ENCODE measurements at places on chromosomes 7 and 10.

DNA sequence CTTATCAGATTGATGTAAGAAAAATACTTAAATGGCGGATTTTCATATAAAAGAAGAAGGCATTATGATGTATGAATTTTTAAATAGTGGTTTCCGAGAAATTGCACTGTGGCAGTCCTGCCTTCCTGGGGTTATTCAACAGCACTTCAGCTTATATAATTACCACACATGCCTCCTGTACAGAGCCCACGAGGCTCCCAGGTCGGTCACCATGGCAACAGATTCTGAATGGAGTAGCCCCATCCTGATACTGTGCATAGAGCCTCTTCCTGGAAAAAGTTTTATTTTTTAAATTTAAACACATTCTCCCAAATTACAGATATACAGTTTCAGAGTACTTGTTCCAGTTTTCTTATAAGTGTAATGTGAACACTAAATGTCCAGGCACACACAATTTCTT, 15.9 kb upstream of the ASB4 start:
- DNase-seq = no peak

- DNase-seq = no peak
These were observed 6.0 kb downstream of the FXYD4 start for GRCh38 chr10:43377424-43377883.

DNA sequence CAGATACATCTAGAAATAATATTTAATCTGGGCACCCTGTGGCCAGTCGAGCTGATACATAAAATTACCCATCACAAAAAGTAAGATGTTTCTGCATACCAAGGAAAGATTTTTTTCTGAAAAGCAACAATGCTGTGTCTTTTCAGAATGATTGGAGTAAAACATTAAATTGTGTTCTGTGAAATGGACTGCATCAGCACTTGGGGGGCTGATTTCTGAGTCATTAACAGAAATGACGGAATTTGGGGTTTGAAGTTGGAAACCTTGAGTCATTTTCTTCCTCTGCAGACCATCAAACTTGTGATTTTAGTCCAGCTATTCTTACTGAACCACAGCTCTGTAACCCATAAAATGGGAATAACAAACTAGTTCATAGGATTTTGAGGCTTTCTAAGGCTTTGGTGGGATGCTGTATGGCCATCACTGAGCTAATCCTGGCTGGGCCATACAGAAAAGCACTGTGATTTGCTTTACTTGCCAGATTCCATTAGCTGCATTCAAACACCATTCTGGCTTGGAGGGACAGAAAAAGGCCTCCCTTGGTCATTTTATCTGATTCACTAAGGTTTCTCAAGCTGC, 739.4 kb upstream of the IGFBP3 start:
- DNase-seq = no peak

GRCh38 chr10:76113952-76114351, 682.5 kb downstream of the LRMDA start:
- DNase-seq = no peak

DNA sequence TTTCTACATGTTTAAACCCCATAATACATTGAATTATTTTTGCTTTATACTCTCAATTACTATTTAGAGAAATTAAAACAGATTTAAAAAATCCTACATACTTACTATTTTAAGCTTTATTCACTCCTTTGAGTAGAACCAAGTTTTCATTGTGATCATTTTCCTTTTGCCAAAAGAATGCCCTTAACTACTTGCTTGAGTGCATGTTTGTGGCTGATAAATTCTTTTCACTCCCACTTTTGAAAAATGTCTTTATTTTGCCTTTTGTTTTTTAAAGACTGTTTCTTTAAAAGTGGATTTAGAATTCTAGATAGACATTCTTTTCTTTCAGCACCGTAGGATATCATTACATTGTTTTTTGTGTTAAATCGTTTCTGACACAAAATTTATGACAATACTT, 22.3 kb upstream of the AGR3 start:
- no peak for DNase-seq

- DNase-seq = no peak
These were observed 62.0 kb downstream of the AKR1D1 start for GRCh38 chr7:138138244-138138643.

GRCh38 chr10:63066606-63067005, 66.5 kb upstream of the NRBF2 start:
- DNase-seq = no peak

DNA sequence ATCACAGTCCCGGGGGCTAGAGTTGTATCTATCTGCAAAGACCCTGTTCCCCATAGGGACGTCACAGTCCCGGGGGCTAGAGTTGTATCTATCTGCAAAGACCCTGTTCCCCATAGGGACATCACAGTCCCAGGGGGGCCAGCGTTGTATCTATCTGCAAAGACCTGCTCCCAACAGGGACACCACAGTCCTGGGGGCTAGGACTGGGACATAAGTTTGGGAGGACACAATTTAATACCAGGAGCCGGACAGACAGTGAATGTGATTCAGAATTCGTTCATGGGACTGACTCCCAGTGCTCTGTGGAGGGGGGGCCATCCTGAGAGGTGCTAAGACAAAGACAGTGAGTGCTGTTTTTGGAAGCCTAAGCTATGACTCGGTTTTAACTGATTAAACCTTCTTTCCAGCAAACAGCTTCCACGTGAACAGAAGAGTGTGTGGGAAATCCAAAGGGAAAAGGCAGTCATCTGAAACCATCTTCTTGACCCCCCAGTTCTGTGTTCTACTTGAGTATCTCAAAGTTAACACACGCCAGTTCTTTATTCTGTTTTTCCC, 153.0 kb downstream of the DIP2C start:
- no peak for DNase-seq

DNA sequence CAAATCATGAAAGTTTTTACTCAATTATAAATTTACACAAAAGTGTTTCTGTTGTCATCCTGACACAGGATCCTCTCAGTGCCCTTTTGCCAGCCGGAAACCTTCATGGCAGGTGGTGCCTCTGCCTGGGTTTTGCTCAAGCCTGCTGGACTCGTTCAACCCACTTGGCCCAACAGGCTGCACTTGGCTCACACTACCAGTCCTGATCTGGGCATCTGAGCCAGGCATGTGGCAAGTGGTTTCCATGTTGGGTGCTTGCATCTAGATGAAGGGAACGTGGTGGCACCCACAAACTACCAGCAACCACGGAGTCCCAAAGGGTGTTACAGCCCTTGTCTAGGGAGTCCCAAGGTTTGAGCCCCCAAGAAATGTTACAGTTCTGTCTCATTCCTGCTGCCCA, 162.3 kb upstream of the CSTF2T start:
- no peak for DNase-seq

DNA sequence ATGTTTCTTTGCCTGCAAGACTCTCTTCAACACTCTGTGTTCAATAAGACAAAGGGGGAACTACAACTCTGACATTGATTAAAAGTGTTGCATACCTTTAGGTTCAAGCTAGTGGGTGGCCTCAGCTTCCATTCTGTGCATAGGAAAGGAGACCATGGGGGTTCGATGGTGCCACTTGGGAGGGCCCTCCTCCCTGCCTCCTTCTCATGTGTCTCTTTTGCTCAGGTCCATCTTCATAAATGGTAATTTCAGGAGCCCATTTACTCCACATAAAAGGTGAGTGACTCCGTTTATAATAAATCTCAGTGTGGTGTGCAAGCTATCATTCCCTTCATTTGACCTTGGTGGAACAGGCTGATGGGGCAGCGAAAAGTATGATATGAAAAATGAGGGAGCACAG, 285.1 kb downstream of the LRMDA start:
- DNase-seq = no peak

DNA sequence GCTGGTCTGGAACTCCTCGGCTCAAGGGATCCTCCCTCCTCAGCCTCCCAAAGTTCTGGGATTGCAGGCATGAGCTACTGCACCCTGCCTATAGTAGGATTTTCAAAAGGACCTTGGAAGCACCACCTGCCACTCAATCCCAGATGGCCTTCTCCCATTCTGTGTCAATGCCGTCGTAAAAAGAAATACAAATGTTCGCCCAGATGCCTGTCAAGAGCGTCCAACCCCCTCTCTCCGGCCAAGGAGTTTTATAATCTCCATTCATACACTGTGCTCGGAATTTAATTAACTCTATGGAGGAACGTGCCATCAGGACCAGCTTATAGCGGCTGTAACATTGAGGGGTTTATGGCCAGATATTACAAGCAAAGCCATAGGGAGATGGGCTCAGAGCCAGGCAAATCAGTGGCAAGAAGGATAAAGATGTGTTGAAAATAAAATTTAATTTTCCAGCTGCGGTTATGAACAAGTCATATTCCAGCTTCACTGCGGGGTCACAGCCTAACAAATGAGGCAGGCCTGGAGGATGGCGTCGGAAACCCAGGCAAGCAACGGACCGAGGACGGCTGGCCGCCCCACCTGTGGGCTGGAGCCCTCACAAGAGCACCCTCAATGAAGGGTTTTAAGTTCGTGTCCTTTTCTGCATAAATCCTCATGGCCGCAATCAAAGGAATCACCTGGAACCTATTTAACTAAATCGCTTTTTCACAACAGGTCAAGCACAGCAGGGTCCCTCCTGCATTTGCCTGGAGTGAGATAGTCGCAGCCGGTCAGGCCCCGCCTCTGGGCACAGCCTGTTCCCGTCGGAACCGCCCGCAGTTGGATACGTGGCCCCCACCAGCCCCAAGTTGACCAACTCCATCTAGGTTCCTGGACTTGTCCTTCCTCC, 374.5 kb upstream of the FOXK1 start:
- no peak for DNase-seq

- no peak for DNase-seq
These were observed 238.6 kb upstream of the LRRN3 start for GRCh38 chr7:110852156-110852940.

DNA sequence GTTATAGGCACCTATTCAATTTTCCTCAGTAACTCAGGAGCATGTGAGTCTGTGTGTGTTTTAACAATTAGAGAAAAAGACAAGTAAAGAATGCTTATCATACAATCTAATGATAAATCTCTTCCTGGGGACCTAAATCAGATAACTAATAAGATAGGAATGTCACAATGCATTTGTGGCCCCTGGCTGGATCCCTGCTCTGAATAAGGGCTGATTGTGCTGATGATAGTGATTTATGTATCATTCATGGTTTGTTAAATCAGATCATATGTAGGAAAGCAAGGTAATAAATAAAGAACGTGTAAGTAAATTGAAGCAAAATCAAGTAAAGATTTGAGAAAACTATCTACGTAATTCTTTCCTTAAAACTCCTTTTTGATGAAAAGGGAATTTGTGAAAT, 145.9 kb downstream of the C7orf25 start:
- DNase-seq = no peak

- no peak for DNase-seq
These were observed 11.5 kb downstream of the EBF3 start for GRCh38 chr10:129952378-129953118.

GRCh38 chr10:4066581-4067390, 281.8 kb upstream of the KLF6 start:
- DNase-seq = no peak

- no peak for DNase-seq
These were observed 495.2 kb downstream of the PLXNA4 start for GRCh38 chr7:132080967-132081668.

DNA sequence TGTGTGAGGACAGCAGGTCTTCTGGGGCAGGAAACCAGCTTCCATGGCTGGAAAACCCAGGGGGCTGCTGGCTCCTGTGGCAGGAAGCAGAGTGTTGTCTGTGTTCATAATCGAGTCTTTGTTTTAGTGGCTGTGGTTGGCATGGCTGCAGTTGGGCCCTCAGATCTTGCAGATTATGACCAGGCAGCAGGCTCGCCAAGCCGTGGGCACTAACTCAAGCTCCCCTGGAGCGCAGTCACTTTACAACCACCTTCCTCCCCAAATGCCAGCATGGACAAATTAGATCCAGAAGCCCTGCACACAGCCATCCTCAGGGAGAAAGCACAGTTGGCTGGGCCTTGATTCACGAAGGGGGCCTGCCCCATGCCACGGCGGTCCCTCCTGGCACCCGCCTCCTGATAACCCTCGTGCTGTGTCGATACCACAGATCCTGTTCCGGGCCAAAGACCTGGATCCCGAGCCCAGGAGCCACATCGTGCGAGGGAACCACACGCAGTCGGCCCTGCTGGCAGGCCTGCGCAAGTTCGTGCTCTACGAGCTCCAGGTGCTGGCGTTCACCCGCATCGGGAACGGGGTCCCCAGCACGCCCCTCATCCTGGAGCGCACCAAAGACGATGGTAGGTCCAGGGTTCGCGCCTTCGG, 552.5 kb upstream of the FOXK1 start:
- DNase-seq = no peak

GRCh38 chr7:140333686-140334085, 64.6 kb downstream of the SLC37A3 start:
- DNase-seq = no peak

DNA sequence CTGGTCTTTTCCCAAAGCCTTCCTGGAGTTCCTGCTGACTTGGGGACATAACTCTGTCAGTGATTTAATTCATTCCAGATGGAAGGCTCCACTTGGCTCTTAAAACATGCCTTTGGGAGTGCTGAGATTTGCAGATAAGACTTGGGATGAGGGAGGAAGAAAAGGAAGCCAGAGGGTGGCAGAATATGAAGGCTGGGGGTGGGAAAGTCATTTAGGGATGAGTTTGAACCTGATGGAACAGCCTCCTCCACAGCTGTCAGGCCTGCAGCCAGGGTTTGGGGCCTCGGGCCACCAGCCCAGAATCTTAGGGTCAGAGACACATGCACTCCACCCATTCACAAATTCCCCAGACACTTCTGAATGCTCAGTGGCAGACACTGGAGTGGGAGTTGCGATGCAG, 28.4 kb upstream of the EIF5AL1 start:
- DNase-seq = no peak

GRCh38 chr10:12235796-12236195, 39.8 kb downstream of the CDC123 start:
- no peak for DNase-seq

- DNase-seq = no peak
These were observed 18.0 kb upstream of the NPVF start for GRCh38 chr7:25246306-25246705.

DNA sequence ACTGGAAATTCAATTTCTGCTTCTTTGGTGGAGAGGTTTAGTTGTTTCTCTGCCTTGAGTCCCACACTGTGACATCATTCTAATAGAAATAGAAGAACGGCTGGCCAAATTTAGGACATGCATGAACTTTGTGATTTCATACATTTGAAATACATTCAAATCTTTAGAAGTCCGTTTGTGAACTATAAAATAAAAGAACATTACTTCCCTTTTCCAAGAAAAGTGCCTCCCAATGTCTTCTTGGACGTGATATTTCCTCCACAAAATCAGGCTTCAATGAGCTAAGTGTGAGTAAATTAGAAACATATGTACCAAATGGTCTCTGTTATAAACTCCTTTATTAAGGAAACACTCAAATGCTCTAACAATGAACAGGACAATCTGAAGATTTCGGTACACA, 314.5 kb upstream of the AKR1E2 start:
- no peak for DNase-seq

DNA sequence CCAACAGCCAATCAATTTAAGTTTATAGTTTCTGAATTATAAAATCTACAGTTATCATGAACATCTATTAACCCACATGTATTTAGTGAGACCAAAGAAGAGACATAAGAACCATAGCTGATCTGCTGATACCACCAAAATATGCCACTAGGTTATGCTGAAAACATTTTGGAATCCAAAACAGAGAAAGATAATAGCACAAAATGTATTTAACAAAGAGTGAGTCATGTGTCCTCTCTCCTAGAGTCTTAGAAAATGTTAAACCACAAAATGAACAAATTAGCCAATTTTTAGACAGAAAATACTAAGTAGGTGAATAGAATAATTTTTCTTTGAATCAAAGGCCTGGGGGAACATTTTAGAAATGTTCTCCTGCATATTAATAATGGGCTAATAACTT, 527.5 kb downstream of the GPAM start:
- DNase-seq = no peak
